ENCODE measurements at places on chromosomes 16 and 17.

DNA sequence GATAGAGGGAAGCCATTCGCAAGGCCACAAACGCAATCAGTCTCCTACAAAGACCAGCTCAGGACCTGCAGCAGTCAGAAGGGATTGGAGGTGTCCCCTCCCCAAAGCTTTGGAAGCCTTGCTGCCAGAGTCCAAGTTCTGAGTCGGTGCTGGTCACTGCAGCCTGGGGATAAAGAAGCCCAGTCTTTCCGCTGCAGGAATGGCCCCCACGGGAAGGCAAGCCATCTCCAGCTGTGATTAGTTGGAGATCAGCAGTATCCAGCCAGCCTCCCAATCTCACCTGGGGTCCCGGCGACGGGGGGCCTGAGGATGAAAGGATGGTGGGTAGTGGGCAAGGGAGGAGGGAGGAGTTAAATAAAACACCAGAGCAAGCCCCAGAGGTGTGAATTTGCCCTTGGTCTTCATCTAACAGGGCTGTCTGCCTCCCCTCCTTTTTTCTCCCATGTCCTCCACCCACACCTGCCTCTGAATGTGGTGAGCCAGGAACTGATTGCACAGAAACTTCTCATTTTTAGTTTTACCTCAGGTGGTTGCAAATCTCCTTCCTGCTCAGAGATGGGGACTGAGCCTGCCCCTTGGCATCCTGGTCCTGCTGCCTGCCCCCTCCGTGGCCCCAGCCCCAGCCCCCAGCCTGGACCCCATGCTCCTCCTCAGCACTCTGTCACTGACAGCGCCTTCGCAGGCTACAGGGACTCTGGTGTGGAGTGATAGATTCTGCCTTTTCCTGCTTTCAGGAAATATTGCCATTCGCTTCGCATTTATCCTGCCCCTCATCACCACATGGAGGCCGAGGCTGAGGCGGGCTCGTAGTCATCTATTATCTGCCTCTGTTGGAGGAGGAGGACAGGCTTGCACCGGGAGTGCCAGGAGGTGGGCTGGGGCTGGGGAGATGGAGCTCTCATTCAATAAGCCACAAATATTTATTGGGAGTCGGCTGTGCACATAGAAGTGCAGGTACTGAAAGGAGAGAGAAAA lies 262.9 kb upstream of the SDK2 start:
- no peak for DNase-seq

DNA sequence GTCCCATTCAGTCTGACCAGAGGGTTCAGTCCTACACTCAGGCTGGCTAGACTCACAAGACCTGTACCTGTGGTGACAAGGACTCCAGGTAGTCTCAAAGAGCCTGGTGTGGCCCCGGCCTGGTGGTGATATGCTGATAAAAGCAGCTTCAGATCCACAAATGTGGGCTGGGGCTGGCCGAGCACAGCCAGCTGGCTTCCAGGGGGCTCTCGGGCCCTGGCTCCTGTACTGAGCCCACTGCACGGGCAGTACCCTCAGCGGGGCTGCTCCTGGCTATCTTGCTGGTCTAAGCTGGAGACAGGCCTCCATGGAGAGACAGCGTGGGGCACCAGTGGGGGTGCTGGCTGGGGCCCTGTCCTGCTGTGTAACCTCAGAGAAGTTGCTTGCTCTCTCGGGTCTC lies 4.3 kb downstream of the SMIM5 start:
- DNase-seq: no peak

DNA sequence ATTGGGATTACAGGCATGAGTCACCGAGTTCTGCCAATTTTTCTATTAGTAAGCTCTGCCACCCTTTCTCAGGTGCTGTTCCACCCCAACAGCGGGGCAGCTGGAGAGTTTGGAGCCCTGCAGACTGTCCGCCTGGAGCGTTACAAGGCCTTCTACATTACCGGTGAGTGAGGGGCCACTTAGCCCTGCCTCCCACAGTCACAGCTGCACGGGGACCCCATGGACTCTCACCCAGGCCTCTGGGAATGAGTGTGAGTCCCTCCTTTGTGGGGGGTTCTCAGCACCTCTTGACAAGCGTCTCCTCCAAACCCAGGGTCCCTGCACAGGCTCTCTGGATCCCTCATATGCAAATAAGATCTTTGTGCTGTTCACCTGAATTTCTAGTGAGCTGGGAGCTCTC lies 56.0 kb downstream of the WIPI1 start:
- no peak for DNase-seq

DNA sequence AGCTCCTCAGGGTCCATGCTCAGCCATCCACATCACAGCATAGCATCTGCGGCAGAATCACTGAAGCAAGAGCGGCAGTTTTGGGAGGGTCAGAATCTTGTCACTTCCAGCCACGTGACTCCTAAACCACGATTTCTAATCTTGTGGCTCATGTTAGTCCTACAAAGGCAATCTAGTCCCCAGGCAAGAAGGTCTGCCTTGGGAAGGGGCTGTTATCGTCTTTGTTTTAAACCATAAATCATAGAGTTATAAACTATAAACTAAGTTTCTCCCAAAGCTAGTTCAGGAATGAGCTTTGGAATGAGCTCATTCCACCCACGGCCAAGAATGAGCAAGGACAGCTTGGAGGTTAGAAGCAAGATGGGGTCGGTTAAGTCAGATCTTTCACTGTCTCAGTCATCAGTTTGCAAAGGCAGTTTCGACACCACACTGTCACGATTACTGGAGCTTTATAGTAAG lies 20.8 kb upstream of the DNAH17 start:
- no peak for DNase-seq

- no peak for DNase-seq
Observed at GRCh38 chr17:49365667-49366066, 3.6 kb upstream of the ZNF652 start.

GRCh38 chr16:66949472-66949871 lies 11.6 kb upstream of the CES3 start:
- no peak for DNase-seq
